Stomach (tissue), 19 donors: ENCODE measurements at places on chromosomes 12 and 14.

DNA sequence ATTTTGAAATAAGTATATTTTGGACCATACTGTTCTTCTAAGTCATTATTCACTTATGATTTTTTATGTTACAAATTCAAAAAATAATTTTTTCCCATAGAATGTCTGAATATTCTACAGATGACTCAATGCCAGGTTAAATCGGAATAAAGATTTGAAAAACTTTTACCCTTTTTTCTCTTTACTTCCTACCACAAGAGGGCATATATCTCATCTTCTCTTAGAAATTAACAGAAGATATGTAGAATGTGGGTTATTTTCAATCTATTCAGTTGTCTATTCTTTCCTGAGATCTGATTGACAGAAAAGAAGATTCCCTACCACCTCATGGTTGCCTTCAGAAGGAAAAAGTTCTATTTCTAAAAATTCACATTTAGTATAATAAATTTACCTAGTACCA, 53.0 kb upstream of the KITLG start:
- DNase-seq = no peak

GRCh38 chr12:76936275-76937193, 57.7 kb upstream of the CSRP2 start:
- DNase-seq = no peak

DNA sequence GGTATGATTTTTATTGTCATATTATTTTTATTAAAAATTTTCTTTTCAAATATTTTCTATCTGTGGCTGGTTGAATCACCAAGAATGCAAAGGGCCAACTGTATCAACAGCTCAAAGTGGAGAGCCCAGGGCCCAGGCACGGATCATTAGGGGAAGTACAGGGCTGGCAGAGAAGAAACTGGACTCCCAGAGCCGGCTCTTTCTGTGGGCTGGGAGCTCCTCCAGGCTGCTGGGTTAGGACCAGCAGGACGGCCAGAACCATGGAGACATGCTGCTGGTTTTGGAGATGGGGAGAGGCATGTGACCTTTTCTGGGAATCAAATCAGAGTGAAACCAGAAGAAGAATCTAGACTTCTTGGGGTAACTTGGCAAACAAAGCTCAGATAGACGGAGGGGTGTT, 220.5 kb downstream of the CACNA1C start:
- no peak for DNase-seq

- peak; percentile 79 for DNase-seq
Observed at GRCh38 chr12:127809275-127809674, 457.7 kb upstream of the TMEM132C start.

DNA sequence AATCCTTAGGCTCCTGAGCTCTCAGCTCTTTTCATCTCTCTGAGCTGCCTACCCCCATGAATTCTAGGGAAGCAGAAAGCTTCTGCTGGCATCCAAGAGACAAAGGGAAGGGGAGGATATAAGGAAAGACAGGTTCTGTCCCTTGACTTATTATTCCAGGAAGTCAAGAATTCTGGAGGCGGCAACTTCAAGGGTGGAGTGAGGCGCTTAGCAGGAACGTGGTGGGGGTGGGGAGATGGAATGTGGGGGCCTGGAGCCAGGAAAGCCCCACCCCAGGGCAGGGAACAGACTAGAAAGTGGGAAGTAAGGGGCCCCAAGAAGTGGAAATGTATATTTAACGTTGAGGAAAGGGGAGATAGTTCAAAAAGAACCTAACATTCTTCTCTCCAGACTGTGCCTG, 1.4 kb downstream of the CALCOCO1 start:
- DNase-seq = peak; percentile 49

DNA sequence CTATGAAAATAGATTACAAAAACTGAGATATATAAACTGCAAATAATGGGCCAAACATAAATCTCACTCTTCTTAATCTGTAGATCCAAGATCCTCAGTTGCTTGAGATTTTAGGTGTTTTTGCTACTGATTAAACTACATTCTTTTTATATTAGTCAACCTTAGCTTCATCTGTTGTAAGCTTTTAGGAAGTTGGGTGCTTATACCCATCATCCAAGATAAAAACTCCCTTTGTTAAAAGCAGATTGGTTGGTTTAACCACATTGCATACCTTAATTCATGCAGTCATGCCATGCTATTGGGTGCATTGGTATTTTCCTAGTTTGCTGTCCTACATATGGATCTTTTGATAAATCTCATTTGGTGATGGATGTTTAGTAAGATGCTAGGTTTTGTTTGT, 46.2 kb upstream of the DIP2B start:
- DNase-seq = no peak

GRCh38 chr14:96027431-96028355, 11.5 kb upstream of the C14orf132 start:
- DNase-seq = peak; percentile 37

DNA sequence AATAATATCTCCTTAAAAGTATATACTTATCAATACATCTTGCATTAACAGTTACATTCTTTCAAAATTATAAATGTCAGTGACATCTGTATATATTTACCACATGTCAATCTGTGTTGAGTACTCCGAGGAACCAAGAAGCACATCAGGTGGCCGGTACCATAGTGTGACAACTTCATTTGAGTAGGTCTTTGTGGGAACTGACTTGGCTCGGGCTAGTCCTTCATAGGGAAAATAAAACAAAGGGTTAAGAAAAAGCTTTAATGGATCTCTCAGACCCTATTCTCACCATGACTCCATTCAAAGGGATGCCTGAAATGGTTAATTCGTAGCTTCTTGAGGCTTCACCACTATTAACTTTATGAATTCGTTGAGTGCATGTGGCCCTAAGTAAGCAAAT, 94.9 kb downstream of the ELK3 start:
- no peak for DNase-seq

- no peak for DNase-seq
Observed at GRCh38 chr14:95869776-95870175, 6.9 kb upstream of the TUNAR start.

DNA sequence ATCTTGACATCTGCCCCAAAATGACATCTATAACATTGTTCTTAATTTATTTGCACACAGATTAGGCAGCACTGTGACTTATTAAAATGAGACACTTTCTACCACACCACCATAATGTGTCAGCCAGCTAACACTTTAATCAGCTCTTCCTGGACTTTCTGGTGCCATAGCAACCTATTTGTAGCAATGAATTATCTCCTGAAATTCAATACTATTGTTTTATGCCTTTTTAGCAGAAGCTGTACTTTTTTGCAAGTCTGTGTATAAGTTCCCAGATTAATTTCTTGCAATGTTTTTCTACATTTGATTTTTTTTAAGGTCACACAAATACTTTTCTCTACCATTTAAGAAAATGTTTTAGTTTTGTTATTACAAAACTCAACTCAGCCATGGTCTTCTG, 72.8 kb upstream of the SAV1 start:
- DNase-seq = no peak

DNA sequence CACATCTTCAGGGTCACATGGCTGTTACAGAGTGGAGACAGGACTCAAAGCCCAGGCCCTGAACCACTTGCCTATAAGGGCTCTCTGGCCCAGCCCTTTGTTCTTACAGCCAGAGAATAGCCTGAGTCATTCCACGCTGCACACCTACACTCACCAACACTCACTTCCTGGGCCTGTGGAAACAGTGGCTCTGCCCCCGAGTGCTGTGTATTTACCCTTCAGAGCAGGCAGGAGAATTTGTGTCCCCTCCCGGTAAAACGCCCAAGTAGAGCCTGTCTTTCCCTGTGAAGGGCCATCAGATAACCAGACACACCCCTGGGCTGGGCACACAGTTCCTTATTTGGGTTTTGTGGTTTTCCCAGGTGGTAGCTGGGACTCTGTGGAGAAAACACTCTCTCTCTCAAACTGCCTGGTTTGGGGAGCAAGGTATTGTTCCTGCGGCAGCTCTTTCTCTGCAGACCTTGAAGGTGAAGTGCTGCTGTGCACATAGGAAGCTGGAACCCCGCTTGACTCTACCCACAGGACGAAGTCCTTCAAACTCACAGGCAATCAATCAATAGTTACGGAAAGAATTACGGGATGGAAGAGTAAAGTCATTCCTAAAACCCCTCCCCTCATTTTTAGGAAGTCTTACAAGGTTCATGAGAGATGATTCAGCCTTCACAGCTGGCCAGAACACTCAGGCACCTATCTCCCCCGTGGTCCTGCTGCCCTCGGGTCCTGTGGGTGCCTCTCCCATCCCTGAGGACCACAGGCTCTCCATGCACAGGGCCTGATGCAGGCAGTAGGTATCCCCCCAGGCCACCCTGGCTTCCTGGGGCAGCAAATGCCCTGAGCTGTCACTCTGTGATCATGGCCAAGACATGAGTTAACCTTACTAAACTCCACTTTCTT, 20.3 kb downstream of the FIGNL2 start:
- DNase-seq = peak; percentile 70

GRCh38 chr14:69896972-69897371, 17.8 kb downstream of the SMOC1 start:
- DNase-seq = no peak

- no peak for DNase-seq
Observed at GRCh38 chr14:88614218-88614907, 51.5 kb downstream of the ZC3H14 start.

- DNase-seq = no peak
Observed at GRCh38 chr12:61037792-61038191, 1222.4 kb upstream of the USP15 start.

DNA sequence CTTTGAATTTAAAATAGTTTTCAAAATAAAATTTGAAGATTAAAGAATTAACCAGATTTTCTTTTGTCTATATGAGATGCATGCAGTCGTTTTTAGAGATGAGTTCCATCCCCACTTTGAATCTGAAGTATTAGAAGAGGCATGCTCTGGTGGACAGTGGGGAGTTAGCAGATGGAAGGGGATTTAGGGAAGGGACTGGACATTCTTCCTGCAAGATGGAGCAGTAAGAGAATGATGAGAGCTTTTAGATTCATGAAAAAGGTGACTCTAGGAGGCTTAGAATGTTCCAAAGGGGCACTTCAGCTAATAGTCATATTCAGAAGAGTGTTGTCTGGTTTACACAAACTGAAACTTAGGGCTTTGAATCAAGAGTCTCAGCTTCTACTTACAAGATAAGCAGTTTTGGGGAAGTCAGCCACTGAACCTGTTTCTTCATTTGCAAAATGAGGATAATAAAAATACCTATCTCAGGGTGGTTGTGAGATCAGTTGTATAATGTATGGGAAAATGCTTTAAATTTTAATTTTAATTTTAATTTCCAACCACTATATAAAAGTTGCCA, 3.7 kb downstream of the ZBTB1 start:
- DNase-seq = no peak

DNA sequence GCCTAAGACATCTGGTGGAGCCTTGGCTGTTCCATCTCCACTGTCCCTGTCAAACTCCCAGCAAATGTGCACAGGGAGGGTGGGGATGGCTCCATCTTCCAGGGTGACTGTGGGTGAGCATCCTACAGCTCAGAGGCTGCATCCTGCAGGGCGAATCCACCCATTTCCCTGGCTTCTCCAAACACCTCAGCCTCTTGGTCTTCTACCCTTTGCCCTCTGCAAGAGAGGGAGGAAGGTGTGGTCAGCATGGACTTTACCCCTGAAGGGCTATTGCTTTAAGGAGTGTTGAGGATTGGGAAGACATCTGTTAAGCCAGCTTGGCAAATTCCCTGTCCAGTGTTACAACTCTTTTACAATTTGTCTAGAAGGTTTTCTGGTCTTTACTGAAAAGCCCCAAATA, 23.1 kb upstream of the DGLUCY start:
- peak; percentile 31 for DNase-seq

- DNase-seq = no peak
Observed at GRCh38 chr12:88625356-88625755, 45.1 kb upstream of the KITLG start.

DNA sequence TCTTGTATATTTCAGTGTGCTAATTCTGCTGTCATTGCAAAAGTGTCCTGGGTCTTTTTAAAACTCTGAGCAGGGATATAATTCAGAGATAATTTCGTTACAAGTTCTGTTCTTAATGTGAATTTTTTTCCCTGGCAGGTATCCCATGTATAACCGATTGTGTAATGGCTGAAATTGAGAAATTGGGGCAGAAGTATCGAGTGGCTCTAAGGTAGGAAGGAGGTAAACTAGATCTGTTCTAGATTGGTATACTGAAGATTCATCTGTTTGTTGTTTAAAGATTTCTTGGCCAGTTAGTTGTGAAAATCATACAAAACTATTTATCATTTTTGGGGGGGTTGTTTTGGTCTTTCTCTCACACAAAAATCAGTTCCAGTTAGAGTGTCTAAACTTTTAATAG, 10.2 kb downstream of the FCF1 start:
- no peak for DNase-seq

- DNase-seq = no peak
Observed at GRCh38 chr12:92634730-92635129, 68.1 kb upstream of the PLEKHG7 start.

- no peak for DNase-seq
Observed at GRCh38 chr12:46533723-46534122, 161.2 kb upstream of the SLC38A2 start.
